ENCODE measurements at places on chromosomes 5 and 9.

DNA sequence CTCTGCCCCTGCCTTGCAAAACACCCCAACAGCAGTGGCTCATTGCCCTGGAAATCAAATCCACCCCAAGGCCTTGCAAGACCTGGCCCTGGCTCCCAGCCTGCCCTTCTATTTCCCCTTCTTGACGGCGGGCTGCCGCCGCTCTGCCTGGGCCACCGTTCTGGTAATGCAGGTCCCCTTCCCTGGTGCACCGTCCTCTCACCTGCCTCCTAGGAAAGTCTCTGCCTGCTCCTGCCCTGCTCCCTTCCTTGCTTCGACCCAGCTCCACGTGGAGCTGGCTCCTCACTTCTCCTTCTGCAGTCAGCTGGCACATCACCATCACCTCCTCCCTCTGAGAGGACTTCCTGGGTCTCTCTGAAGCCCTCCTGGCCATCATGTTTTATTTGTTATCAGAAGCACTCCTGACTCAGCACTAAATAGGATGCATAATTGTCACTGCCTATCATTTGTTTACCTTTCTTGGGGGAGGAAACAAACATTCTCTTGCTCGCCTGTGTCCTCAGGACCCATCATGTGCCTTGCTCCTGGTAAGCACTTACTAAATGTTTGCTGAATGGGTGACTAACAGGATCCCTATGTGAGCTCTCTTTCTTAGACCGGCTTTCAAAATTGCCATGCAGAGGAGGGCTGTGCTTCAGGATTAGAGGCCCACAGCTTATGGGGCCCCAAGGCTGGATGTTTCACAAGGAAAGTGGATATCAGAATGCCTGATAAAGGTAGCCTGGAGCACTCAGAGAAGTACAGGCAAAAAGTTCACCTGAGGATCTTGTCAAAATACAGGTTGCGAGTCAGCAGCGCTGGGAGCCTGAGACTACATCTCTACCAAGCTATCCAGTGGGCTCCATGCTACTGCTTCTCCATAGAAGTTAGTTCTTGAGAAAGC lies 19.6 kb upstream of the C5orf47 start:
- DNase-seq = no peak

- DNase-seq = peak; percentile 66
Measured at GRCh38 chr5:31944684-31945445, 229.3 kb downstream of the GOLPH3 start.

GRCh38 chr9:134661299-134661698 lies 19.7 kb downstream of the COL5A1 start:
- DNase-seq = no peak

- DNase-seq = peak; percentile 87
Measured at GRCh38 chr5:156475182-156476157, 148.5 kb downstream of the SGCD start.

DNA sequence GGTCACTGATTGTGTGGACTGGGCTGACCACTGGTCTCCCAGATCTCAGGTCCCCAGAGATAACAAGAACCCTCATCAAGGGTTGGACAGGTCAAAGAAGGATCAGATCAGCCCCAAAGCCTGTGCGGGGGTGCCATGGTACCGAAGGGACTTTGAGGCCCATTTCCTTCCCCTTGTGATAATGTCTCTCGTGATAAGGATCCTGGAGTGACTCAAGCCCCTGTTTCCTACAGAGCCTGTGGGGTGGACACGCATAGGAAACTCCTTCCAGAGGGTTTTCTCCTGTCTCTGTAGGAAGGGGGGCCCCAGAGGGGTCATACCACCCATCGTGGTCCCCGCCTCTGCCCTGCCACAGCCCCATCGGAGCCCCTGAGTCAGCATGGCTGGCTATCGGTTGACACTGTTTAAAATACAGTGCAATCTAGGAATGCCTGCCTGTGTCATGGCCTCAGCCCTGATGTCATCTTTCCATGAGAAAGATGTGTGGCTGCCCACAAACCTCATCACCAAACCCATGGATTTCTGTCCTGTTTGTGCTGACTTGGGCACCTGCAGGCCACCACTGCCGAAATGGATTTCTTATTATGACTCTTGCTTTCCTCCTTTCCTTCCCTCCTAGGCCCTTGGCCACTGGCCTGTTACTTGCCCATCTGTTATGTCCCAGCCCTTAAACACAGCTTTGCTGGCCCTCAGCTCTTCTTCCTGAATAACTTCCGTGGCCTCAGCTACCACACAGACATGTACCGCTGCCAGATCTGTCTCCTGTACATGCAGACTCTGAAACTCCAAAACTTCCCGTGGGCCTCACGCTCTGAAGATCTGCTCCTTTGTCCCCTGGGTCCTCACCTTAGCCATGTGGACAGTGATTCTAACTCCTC lies 2.9 kb upstream of the CSF2 start:
- DNase-seq = no peak

- DNase-seq = no peak
Measured at GRCh38 chr9:113738893-113739604, 137.1 kb upstream of the ZNF618 start.

- DNase-seq = peak; percentile 30
Measured at GRCh38 chr5:72624641-72625236, 117.5 kb upstream of the ZNF366 start.

- DNase-seq = peak; percentile 26
Measured at GRCh38 chr9:83596899-83597504, 25.9 kb upstream of the IDNK start.

DNA sequence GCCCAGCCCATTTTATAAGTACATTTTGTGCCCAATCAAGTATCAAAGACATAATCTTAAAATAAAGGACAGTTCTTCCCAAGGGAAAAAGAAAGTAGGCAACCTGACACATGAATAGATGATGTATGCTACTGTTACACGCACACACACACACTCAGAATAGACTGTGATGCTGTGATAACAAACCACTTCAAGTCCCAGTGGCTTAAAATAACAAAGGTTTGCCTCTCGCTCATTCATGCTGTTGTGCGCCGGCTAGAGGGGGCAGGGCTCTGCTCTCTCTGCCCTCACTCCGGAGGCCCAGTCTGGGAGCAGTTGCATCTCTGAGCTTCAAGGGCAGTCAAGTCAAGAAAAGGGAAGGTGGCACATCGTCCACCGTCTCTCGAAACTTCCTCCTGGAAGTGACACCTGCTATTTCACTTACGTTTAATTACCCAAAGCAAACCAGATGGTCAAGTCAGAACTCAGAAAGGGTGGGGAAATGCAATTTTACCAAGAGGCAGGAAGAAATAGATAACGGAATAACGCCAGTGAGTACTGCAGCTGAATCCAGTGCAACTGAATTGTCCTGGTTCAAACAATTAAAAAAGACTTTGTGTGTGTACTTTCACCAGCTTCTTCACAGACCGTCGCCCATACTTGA lies 43.3 kb downstream of the ANKRD33B start:
- DNase-seq = peak; percentile 34

GRCh38 chr5:20305463-20305862 lies 317.5 kb upstream of the CDH18 start:
- no peak for DNase-seq

GRCh38 chr9:137952976-137953666 lies 75.5 kb downstream of the CACNA1B start:
- DNase-seq = no peak

- DNase-seq = peak; percentile 36
Measured at GRCh38 chr5:111810112-111810511, 53.1 kb upstream of the NREP start.

DNA sequence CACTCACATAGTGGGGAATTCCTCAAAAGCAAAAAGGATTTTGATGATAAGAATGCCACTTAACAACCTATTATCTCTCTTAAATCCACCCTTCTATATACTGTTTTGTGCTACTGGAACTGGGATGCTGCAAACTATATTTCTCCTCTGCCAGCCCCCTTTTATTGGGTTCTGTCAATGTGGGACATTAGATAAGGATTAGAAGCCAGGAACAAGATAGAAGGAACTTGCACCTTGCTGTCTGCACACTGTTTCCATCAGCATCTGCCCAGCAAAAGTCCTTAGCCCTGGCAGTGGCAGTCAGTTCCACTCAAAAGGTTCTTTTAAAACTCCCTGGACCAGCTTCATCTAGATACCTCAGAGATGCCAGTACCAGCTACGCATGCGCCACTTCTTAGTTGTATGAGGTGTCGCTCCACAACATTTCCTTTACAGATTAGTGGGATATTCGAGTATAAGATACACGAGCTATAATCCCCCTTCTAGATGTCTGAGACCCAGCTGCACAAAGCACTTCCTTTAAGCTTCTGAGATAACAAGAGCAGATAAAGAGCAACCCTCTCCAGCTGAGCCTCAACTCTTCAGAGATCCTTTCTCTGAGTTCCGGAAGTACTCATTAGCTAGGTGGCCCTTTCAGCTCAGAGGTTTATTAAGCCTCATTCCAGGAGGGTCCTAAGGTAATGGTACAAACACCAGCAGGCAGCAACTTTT lies 45.3 kb downstream of the CERT1 start:
- no peak for DNase-seq

- no peak for DNase-seq
Measured at GRCh38 chr5:10377081-10377480, 23.6 kb downstream of the MARCHF6 start.

Data from muscle of leg (tissue), 16 donors.